ENCODE measurements at places on chromosomes 11 and 22.

- no peak for DNase-seq
Observed at GRCh38 chr11:113338730-113339129, 24.3 kb downstream of the TTC12 start.

DNA sequence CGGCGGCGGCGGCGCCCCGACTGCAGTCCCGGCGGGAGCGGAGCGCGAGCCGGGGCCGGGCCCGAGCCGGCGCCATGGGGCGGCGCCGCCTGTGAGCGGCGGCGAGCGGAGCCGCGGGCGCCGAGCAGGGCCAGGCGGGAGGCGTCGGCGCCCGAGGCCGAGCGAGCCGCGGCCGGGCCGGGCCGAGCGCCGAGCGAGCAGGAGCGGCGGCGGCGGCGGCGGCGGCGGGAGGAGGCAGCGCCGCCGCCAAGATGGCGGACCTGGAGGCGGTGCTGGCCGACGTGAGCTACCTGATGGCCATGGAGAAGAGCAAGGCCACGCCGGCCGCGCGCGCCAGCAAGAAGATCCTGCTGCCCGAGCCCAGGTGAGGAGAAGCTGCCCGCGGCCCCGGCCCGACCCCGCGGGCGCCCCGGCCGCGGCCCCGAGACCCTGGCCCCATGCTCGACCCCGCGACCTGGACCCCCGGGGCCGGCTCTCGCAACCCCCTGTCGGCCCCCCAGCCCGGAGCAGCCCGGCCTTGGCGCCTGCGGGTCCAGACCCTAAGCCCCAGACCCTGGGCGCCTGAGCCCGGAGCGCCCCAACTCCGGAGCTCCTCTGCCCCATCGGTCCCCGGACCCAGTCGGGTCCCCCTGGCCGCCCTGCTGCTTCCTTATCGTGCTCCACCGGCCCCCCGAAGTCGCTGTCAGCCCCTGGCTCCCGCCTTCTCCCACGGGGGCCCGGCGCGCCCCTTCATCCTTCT lies at the start of gene GRK2:
GRK2 (plus strand) TSS at position 25 of the 739 bp plus-strand sequence; CDS start at position 252, 227 bp downstream.
- DNase-seq = peak; percentile 58

DNA sequence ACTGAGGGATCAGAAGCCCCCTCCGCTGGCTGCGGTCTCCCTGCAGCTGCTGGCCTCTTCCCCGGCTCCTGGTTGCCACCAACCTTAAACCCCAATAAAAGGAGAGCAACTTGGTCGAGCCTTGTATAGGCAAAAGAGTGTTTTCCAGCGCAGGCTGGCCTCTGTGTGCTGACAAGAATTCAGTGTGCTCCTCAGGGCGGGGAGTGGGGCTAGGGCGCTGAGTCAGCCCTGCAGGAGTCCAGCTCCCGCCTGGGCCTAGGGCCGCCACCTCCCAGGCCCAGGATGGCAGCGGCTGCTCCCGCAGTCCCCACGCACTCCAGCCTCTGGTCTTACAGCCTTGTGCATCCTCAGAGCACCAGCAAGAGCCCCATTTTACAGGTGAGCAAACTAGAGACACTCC lies at the start of gene SHISAL1:
SHISAL1 (minus strand) TSS at position 186 of the 400 bp plus-strand sequence. CDS start 12,006 bp downstream, outside the sequence.
- DNase-seq = no peak

GRCh38 chr22:29692327-29692640 lies 27.5 kb upstream of the CABP7 start:
- DNase-seq = no peak

DNA sequence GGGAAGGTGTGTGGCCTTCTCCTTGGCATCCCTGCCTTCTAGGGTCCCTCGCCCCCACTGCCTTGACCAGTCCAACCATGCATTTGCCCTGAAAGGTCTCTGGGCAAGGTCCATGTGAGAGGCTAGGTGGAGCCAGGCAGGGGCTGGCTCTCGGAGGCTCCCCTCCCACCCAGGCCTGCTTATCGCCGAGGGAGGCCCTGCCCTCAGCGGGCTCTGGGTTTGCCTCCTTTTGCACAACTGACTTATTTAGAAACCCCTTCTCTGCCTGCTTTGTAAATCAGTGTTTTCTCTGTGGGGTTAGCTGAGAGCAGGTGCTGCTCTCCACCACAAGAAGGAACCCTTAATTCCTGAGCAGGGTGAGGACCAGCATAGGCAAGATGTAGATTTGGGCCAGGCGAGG lies 47.7 kb downstream of the CD82 start:
- DNase-seq = no peak
